ENCODE measurements at places on chromosomes 12 and 14. TPM values are rescaled to one million over a fixed set of nuclear protein-coding genes. Genes with fewer than 3 reads are reported as not detected.

CABP1 gene
- 0.16 TPM for total RNA-seq

DIO2 gene
- total RNA-seq = 0.19 TPM

USP44 gene
- total RNA-seq = 0.81 TPM

EML1 gene
- 36.6 TPM for total RNA-seq

ANAPC7 gene
- total RNA-seq = 35.8 TPM

DPPA3 gene
- not detected for total RNA-seq

RDH12 gene
- not detected for total RNA-seq

PPP1R36 gene
- total RNA-seq = 0.57 TPM

CIROP gene
- total RNA-seq = not detected

KRT73 gene
- total RNA-seq = not detected

CLEC4E gene
- not detected for total RNA-seq
